ENCODE measurements at places on chromosomes 2 and 18.

DNA sequence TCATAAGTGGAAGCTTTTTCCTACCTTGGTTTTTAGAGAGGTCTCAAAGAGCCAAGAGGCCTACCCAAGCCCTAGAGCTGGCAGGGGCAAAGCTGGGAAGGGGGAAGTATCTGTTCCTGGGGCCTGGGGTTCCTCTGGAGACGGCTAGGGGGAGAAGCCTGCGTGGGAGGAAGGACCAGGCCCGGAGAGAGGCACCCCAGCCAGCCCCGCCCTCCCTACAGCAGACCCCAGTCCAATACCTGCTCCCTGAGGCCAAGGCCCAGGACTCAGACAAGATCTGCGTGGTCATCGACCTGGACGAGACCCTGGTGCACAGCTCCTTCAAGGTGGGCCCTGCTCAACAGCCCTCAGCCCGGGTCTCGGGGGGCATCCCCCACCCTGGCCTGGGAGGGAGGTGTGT lies 2.2 kb downstream of the CTDSP1 start:
- DNase-seq, result no peak

DNA sequence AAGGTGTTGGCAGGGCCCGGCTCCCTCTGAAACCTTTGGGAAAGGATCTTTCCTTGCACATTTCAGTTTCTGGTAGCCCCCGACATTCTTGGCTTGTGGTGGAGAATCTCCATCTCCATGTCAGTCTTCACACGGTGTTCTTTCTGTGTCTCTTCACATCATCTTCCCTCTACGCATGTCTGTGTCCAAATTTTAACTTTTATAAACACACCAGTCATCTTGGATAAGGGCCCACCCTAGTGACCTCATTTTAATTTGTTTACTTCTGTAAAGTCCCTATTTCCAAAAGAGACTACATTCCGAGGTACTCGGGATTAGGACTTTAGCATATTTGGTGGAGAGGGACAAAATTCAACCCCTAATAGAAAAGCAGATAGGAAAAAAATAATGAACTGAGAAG lies 138.4 kb downstream of the GALNT3 start:
- no peak for DNase-seq

GRCh38 chr2:12702168-12703121 lies 14.3 kb upstream of the TRIB2 start:
- no peak for DNase-seq

DNA sequence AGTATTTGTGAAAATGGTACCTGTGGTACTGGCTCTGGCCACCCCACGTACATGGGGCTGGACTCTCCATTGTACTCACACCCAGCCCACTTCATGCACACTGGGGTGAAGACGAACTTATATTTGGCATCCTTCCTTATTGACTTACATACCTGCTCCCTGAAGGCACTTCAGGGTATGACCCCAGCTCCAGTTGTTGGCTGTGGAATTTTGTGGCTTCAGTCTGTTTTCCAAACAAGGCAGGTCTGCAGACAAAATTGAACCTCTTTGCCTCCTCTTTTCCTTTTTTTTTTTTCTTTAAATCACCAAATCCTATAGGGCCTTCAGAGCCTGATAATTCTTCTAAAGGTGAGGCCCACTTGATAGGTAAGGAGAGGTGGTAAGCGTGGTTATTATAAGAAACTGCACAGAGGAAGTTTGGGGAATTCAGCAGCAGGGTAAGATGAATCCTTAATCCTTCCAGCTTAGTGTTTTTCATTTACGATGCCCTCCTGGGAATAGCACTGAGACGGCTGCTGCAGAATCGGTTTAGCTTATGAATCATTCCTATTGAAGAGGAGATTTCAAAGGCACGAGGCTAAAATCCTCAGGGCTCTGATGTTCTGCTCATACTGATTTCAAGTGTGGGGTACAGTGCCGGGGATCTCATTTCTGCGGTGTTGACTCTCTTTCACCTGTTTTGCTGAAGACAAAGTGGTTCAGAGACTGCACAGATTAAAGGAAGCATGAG lies 55.2 kb downstream of the KIF5C start:
- DNase-seq, result no peak

DNA sequence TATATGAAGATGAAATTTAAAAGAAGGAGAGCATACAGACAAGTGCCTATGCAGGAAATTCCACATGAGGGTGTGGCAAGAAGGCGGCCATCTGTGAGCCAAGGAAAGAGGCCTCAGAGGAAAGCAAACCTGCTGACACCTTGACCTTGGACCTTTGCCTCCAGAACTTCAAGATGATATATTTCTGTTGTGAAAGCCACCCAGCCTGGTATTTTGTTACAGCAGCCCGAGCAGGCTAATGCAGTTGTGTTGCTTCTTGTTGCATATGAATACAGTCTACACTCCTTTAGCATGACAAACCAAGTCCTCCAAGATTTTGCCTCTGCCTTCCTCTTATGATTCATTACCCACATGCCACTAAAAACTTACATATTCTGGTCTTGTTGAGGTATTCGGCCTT lies 374.8 kb upstream of the TRIB2 start:
- no peak for DNase-seq

GRCh38 chr2:50018292-50018691 lies 864.0 kb upstream of the FSHR start:
- no peak for DNase-seq

DNA sequence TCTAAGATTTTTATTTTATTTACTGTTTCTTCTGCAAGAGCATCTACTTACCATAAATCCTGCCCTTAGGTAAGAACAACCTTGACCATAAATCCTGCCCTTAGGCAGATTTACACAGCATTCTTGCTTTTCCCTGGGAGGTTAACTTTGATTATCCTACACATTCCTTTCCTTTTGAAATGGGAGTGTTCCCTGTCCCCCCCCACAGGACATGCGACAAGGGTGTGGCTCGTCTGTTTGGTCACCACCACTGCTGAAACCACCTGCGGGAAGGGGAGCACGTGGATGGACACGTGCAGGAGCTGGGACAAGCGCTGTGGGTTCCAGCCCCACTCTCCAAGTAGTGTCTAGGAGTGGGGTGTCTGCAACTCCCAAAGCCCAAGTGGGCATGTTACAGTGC lies 239.3 kb upstream of the SP5 start:
- no peak for DNase-seq

DNA sequence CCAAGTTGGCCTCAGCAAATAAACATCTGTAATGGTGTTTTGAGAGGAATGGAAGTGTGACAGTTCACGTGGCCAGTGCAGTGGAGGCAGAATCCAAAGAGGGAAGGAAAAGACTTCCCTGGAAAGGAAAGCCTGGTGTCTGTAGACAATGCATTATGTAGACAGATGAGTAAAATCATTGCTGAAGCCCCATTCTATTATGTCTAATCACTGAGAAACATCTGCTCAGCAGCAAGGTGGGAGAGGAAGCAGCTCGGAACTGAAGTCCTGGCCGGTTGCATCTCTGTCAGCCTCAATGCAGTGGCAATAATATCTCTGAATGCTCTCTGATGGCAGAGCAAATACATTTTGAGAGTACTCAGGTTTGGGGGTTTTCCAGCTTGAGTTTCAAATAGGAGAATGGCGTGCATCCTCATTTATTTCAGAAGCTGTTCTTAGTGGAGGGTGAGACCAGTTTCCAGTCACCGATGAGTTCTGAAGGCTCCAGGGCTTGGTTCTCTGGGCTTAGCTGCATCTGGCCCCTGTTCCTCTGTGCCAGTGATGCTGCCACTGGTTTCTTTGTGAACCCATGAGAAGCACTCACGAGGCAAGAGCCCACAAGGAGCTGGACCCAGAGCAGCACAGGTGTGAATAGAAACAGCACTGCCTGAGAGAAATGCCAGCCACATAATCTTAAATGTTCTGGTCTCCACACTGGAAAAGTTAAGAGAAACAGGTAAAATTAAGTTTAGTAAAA lies 63.3 kb downstream of the RPIA start:
- no peak for DNase-seq

DNA sequence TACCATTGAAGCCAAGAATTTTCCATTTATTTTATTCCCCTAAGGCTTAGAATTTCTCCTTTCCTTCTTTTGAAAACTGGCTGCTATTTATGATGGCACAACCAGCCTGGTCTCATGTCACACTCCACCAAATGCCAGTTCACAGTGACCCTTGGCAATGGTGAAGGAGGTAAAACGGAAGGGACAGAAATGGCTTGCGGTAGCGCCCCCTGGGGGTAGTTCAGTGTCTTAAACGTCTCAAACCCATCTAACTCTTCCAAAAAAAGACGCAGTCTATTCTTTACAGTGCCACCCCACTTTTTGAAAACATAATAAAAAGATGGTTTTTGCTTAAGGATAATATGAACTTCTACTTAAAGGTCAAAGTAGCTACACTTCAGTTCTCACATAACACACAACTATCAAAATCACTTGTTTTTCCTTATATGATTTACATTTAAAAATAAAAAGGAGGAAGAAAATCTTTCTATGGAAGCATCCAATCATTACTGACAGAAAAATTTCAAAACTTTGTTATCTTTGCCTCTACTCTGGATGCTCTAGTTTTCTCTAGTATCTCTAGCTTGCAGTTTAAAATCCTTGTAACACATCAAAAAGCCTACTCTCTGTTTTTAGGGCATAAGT lies 28.0 kb downstream of the PNO1 start:
- DNase-seq, result peak; percentile 53

GRCh38 chr2:229852565-229852964 lies 69.2 kb downstream of the TRIP12 start:
- peak; percentile 27 for DNase-seq

- no peak for DNase-seq
Measured at GRCh38 chr2:205259121-205259520, 423.2 kb upstream of the NRP2 start.

GRCh38 chr2:205660521-205661124 lies 21.7 kb upstream of the NRP2 start:
- DNase-seq, result no peak

- no peak for DNase-seq
Measured at GRCh38 chr2:234715671-234716250, 218.9 kb upstream of the ARL4C start.

DNA sequence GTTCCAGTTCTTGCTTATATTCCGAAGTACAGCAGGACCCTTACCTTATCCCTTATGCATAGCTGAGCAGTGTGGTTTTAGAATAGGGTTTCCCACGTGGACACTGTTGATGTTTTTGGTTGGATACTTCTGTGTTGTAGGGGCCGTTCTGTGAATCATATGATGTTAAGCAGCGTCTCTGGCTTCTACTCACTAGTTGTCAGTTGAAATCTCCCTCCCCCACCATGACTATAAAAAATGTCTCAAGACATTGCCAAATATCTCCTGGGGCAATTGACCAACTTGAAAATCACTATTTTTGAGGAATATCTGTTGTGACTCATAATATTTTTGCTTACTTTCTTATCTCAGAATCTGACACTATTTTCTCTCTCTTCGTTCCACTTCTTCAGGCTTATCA lies 713.7 kb downstream of the TSN start:
- DNase-seq, result no peak

DNA sequence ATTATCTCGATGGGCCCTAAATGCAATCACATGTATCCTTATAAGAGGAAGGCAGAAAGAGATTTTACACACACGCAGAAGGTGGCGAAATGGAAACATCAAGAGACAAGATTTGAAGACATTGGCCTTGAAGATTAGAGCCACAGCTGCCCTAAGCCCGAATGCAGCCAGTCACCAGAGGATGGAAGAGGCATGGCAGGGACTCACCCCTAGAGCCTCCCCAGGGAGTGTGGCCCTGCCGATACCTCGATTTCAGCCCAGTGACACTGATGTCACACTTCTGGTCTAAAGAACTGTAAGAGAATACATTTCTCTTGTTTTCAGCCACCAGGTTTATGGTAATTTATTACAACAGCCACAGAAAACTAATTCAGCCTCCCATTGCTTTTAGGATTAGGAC lies 17.4 kb downstream of the TTC39C start:
- no peak for DNase-seq

DNA sequence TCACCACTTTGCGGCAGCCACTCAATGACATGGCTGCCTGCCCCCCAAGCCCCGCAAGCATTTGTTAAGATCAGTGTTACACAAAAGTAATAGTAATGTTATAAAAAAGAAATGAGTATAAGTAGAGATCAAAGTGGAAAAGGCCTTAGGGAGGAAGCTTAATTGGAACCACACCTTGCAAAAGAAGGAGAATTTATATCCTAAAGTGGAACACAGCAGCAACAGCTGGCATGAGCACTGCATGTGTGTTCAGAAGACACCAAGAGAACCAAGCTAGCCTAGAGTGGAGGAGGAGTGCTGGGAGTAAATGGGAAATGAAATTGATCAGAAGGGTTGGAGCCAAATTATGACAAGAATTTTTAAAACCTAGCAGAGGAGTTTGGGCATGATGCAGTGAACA lies 73.1 kb upstream of the STK17B start:
- DNase-seq, result no peak

DNA sequence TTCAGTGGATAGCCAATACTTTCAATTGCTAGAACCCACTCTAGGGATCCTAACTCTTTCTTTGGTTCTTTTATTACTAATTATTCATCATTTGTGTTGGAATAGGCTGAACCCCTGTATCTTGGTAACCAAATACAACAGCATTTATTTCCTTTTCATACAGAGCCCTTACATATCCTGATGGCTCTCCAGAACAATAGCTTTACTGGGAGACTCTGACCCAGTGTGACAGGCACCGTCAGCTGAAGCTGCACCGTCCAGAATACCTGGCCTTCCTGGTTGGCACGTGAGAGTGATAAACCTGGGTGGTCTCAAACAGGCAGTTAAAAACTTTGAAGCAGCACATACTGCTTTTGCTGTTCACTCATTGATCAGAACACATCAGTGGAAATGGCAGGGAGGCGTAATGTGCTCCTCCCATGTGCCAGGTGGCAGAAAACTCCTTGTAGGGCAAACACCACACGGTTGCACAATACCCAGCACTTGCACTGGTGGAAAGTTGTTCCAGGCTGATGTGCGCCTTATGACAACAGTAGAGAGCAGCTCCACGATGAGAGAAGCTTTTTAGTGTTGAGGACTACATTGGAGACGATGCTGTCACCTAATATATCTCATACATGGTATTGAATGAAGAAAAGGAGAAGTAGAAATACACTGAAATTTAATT lies 456.2 kb downstream of the PARD3B start:
- no peak for DNase-seq

- no peak for DNase-seq
Measured at GRCh38 chr2:56801770-56802169, 618.0 kb downstream of the CCDC85A start.

GRCh38 chr18:32300914-32301313 lies 111.1 kb downstream of the MEP1B start:
- no peak for DNase-seq

GRCh38 chr2:23412556-23413155 lies 27.7 kb downstream of the KLHL29 start:
- DNase-seq, result no peak

- DNase-seq, result no peak
Measured at GRCh38 chr18:22378672-22379282, 38.9 kb downstream of the CTAGE1 start.

- DNase-seq, result no peak
Measured at GRCh38 chr2:215984661-215985060, 28.7 kb downstream of the MREG start.

DNA sequence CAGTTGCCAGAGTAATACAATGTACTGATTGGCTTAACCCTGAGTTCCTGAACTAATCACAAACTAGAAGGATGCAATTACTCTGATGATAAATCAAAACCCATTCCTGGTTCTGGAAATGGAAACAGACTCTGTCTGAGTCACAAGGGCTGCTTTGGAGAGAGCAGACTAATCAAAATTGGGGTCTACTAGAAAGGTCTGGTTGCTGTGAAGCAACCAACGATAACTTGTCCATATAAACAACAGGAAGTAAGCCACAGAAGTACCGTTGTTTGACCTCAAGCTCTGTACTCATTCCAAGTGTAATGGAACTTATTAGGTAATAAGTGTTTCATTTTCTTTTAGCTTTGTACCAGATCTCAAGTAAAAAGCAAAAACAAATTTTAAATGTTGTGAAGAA lies 49.7 kb downstream of the RASGRP3 start:
- no peak for DNase-seq

GRCh38 chr18:40215979-40216378 lies 1739.1 kb upstream of the PIK3C3 start:
- no peak for DNase-seq
